ENCODE measurements at places on chromosomes 7 and 10.

- no peak for DNase-seq
Measured at GRCh38 chr10:6120691-6121090, 31.9 kb downstream of the RBM17 start.

DNA sequence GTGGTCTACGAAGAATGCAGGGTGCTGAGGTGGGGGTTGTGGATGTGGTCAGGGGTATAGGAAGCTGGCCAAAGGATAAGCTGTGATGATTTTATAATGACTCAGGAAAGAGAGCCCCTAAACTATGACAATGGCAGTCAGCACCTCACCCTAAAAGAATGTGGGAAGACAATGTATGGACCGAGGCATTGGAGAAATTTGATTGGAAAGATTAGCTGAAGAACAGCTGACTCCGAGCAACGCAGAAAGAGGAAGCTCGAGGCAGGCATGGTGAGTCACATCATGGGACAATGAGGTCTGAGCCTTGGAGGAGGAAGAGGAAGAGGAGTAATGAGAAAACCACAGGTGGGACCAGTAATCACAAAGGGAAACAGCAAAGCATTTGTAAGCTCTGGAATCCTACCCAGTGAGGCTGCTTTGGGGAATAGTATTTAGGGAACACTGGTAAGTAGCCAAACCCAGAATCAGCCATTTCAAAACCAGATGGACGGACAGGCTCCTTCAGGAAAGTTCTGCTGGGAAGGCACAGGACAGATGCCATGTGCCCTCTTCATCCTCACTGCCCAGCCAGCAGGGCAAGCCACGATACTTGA, 295.4 kb downstream of the PRPF18 start:
- no peak for DNase-seq

- no peak for DNase-seq
Measured at GRCh38 chr7:36484265-36484664, 94.6 kb downstream of the ANLN start.

- DNase-seq = no peak
Measured at GRCh38 chr10:88428442-88428841, 154.7 kb downstream of the RNLS start.

DNA sequence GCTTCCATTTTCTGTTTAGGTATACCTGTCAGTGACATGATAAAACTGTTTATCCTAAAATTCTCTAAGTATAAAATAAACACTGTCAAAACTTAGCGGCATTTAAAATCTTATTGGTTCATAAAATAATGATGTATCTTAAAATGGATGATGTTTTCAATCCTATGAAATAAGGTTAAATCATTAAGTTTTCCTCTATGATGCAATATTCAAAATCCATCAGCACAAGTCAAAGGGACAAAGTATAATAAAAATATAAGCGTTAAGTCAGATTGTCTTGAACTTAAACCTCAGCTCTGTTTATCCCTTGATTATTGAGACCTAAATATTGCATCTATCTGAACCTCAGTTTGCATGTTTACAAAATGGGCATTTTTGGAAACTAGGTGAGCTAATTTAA, 46.6 kb upstream of the NCAPG2 start:
- DNase-seq = no peak

- DNase-seq = no peak
Measured at GRCh38 chr7:140232957-140233917, 56.5 kb upstream of the KDM7A start.

DNA sequence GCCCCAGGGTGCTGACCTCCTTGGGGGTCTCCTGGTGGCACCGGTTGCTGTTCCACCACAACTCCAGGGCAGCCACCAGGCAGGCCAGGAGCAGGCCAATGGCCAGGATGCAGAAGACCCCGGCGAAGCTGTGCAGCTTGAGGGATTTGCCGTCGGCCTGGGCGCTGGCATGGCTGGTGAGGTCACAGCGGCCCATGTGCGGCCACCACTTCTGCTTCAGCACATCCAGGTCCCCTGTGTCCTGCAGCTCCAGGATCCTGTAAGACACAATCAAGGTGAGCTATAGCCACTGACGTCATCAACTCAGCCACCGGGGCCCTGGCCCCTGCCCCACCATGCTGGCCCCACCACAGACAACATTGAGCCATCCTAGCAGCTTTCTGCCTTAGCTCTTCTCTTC, 753.2 kb downstream of the GRID1 start:
- DNase-seq = no peak

GRCh38 chr7:68744036-68744435, 854.2 kb upstream of the AUTS2 start:
- no peak for DNase-seq

- no peak for DNase-seq
Measured at GRCh38 chr7:43513251-43513650, 69.7 kb upstream of the STK17A start.

- no peak for DNase-seq
Measured at GRCh38 chr10:27490807-27491206, 13.3 kb upstream of the RAB18 start.

- no peak for DNase-seq
Measured at GRCh38 chr10:76301211-76301610, 869.8 kb downstream of the LRMDA start.

DNA sequence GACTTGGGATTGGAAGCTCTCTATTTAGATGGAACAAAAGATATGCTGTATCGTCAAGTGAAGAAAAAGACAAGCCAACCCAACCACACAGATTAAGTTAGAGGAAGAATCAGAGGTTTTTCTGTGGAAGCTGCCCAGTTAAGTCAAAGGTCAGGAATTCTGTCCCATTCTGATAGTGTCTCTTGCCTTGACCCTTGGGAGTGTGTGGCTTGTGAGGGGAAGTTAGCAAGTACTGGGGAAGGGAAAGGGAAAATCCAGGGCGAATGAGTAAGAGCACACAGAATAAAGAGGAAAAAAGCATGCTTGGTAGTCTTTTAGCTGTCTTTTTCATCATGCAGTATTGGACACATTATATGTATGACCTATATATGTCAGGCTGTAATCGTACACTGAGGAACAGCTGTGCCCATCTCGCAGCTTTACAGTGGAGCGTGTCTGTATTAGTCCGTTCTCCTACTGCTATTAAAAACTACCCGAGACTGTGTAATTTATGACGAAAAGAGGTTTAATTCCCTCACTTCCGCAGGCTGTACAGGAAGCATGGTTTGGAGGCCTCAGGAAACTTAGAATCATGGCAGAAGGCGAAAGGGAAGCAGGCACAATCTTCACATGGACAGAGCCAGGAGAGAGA, 197.2 kb downstream of the GALNT17 start:
- DNase-seq = no peak

GRCh38 chr7:120877701-120878100, 19.8 kb upstream of the TSPAN12 start:
- no peak for DNase-seq

- no peak for DNase-seq
Measured at GRCh38 chr7:106957766-106958165, 86.7 kb upstream of the PRKAR2B start.

DNA sequence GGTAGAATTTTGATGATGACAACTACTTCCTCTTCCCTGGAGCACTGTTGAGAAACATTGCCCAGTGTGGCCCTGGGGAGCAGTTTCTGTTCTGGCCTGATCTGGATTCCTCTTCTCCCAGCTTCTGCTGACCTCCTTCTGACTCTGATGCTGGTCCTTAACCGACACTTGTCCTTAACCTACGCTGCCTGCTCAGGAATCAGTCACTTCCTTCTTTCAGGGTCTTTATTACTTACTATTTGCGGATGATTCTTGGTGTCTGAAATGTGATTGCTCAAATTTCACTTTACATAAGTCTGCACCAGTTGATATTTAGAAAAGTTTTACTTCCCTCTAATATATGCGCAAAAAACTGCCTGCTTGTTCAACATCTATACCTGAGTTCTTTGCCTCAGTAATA, 164.1 kb downstream of the PTEN start:
- no peak for DNase-seq

DNA sequence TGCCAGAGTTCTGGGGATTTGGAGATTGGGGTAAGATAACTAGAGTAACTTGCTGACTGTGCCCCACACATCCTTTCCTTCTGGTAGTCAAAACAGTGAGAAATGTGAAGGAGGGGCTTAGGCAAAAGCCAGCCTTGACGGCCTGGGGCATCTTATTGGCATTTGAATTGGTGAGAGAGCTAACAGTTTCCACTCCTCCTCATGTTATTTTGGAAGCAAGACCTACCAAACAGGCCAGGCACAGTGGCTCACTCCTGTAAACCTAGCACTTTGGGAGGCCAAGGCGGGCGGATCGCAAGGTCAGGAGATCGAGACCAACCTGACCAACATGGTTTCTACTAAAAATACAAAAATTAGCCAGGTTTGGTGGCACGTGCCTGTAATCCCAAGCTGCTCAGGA, 596.6 kb downstream of the GRM8 start:
- DNase-seq = no peak

DNA sequence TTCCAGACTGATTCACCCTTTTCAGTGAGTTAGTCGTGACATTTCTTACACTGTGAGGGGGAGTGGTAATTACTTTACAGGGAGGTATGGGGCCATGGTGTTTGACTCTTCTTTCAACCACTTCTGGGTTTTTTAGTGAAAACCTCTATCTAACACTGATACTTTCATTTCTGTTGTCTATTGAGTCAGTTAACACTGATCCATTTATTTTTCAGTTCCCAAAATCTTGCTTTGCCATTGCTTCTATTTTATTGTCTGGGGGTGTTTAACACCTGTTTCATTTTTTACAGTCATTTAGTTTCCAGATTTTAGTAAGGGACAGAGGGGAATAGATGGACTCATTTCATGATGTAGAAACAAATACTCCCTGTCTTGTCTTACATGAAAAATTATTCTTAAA, 61.5 kb downstream of the HELLS start:
- DNase-seq = no peak

DNA sequence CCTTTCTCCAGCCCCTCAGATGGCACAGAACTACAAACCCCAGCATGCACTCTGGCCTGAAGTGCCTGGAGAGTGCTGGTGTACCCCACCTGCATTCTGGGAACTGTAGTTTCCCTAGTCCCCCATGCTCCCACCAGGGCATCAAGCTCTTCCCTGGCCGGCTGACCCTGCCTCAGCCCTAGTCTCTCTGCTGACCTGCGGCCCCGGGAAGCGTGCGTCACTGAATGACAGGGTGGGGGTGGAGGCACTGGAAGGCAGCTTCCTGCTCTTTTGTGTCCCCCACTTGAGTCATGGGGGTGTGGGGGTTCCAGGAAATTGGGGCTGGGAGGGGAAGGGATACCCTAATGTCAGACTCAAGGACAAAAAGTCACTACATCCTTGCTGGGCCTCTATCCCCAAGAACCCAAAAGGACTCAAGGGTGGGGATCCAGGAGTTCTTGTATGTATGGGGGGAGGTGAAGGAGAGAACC, 2.1 kb downstream of the NOS3 start:
- no peak for DNase-seq

DNA sequence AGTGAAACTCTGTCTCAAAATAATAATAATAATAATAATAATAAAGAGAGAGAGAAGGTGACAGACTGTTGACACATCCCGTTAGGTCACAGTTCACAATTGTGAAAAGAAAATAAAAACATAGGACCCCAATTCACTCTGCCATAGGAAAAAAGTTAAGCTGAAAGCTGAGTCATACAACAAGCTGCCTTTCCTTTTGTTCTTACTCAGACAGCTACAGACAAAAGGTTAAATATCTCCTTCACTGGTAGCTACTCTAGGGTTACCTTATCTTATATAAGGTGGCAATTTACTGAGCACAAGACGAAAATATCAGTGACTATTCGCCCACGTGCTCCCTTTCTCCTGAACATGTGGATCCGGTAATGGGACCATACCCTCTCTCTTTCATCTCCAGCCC, 17.5 kb downstream of the TUBAL3 start:
- no peak for DNase-seq

- no peak for DNase-seq
Measured at GRCh38 chr7:75565132-75565837, 73.2 kb downstream of the SPDYE5 start.

DNA sequence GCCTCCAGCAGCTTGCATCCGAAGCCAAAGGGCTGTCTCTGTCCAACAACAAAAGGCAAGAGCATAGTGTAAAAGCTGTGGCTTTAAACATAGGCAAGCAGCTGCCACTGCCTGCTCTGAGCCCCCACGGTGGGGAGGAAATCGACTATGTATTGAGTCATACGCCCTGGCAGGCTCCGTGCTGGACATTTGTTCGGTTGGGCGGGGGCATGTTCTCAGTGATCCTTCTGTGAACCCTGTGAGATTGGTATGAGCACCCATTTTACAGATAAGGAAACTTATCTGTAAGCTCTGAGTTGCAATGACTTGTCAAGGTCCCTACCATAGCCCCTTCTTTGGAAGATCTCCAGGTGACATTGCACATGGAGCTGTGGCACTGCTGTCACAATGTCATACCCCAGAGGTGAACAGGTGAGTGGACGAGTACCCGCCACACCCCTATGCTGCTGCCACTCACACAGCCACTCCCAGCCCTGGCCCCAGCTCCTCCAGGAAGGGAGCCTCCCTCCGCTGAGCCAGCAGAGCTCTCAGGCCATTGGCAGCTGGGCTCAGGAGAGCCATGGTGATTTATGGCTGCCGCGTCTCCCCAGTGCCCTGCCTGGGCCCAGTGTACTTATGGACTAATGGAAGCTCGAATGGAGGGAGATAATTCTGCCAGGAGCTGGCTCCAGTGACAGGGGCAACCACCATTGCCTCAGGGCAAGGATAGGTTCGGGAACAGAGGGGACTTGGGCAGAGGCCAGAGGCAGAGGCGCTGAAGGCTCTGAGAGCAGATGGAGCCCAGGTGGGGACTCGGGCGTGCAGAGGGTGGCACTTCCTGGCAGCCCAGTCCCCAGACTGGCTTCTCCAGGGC, 43.7 kb downstream of the UNC5B start:
- no peak for DNase-seq

GRCh38 chr10:69952821-69953221, 99.8 kb upstream of the MACROH2A2 start:
- no peak for DNase-seq

DNA sequence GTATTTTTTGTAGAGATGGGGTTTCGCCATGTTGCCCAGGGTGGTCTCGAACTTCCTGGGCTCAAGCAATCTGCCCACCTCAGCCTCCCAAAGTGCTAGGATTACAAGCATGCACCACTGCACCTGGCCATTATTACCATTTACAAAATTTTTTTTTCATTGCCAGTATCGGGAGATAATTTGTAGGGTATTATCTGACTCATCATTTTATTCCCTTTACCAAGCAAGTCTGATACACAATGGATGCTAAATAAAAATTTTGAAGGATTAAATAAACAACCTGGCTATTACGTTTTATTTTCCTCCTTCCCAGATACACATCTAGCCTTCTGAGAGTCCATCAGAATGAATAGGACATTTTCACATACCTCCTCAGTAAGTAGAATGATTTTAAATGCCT, 38.1 kb upstream of the CPN1 start:
- no peak for DNase-seq

DNA sequence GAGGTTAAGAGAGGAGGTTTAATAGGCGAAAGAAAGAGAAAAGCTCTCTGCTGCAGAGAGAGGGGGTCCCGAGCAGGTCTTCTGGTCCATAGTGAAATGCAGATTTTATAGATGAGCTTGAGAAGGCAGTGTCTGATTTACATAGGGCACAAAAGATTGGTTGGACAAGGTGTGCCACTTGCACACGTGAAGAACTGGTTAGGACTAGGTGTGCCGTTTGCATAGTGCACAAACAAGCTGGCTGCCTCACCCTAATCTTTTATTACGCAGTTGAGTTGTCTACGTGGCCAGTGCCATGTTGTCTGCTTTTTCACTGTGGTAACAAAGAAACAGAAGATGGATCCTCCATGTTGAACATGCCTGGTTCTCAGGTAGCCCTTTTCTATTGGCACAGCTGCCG, 82.6 kb downstream of the AMPH start:
- DNase-seq = no peak

GRCh38 chr7:142030294-142030693, 34.6 kb downstream of the MGAM start:
- no peak for DNase-seq

- no peak for DNase-seq
Measured at GRCh38 chr7:35758421-35758820, 42.4 kb upstream of the SEPTIN7 start.

- no peak for DNase-seq
Measured at GRCh38 chr10:30114881-30115625, 55.7 kb upstream of the JCAD start.

Data from hippocampal formation (tissue), 2 donors.